ENCODE measurements at places on chromosomes 1 and 21. TPM values are rescaled to one million over a fixed set of nuclear protein-coding genes. Genes with fewer than 3 reads are reported as not detected.

Gene NFASC
- total RNA-seq: 11.2 TPM

Gene SLC5A9
- not detected for total RNA-seq

Gene LRRC38
- 0.56 TPM for total RNA-seq

GRCh38 chr1:185843297-185843869 lies 109.2 kb downstream of the HMCN1 start:
- DNase-seq: no peak

GRCh38 chr1:168319691-168320090 lies 39.0 kb downstream of the TBX19 start:
- DNase-seq: no peak

Gene AQP10
- not detected for total RNA-seq

Gene LAMTOR5
- 130 TPM for total RNA-seq

- DNase-seq: no peak
These were observed 2.7 kb downstream of the DISP1 start for GRCh38 chr1:222817529-222817928.

GRCh38 chr1:119477710-119478109 lies 29.3 kb upstream of the HSD3B1 start:
- no peak for DNase-seq

DNA sequence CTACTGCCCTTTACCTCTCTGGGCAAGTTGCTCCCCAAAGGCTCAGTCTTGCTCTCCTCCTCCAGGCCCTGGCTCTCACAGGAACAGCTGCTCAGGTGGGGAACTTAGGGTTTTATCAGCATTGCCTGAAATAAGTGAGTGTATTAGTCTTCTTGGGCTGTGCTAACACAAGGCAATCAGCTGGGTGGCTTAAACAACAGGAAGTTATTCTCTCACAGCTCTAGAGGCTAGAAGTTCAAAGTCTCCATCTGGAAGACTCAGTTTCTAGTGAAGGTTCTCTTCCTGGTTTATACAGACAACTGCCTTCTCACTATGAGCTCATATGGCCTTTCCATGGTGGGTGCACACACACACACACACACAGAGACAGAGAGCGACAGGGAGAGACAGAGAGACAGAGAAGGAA lies 2.8 kb upstream of the CD1C start:
- no peak for DNase-seq

Gene HRNR
- total RNA-seq: not detected

- no peak for DNase-seq
These were observed 40.3 kb downstream of the KIF1B start for GRCh38 chr1:10250663-10251062.

Data from omental fat pad (tissue), 4 donors.